ENCODE measurements at places on chromosomes 3 and 15.

DNA sequence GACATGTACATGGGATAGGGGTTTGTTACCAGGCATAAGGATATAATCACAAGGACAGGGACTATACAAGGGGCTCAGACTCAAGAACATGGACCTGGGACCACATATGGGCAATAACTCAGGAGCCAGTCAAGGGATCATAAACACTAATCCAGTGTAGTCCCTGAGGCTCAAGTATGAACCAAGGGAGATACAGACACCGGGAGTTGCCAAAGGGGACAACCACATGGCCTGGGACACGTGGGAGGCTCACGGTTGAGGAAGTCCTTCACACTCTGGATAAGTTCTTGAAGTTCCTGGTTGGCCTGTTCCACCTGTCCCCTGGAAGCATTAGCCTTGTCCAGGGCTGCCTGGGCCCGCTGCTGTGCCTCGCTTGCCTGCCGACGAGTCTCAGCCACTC, 1.8 kb upstream of the USP19 start:
- DNase-seq = no peak

DNA sequence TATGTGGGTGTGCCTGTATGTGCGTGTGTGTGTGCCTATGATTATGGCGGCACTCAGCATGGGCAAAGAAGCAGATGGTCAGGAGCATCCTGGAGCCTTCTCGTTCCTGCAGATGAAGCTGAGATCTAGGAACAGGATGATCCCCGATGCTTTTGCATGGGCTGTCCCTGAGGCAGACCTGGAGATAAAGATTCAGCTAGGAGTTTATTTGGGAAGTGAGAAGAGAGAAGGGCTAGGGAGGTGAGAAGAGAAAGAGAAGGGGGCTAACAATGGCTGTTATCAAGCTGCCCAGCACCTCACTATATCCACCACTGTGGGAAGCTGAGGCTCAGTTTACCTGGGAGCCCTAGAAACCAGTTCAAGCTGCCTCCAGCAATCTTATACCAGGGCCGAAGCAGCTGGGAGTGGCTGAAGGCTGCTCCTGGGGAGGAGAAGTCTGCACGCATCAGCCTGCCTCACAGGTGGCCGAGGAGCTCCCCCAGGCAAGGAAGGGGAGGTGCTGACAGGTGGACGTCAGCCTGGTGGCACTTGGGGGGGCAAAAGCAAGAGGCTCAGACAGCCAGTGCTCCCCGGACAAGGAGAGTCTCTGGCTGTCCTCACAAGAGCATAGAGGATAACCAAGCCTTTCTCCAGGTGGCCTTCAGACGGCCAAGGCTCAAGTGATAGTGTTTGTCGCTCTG, 94.0 kb upstream of the IQSEC1 start:
- DNase-seq = no peak

- DNase-seq = no peak
Measured at GRCh38 chr3:134342259-134342658, 32.0 kb downstream of the AMOTL2 start.

DNA sequence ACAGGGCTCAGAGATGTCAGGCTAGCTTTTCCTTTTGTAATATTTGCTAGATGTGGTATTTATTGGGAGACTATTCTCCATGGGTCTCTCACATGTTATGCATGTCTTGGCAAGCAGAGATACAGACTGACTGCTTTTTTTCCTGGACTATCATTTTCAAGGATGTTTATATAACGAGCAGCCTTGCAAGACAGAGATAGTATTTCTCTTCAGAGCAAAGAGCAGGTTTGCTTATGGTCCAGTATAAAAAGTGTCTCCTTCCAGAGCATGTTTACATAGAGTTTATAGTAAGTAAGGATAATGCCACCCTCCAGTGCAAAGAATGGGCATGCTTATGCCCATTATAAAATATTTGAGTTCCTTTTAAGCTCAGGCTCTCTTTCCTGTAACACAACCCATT, 24.6 kb downstream of the GTF2E1 start:
- DNase-seq = no peak

GRCh38 chr3:134337071-134337482, 37.2 kb downstream of the AMOTL2 start:
- DNase-seq = no peak

- DNase-seq = no peak
Measured at GRCh38 chr3:159763011-159763601, 225.5 kb upstream of the IL12A start.

- DNase-seq = no peak
Measured at GRCh38 chr3:98991393-98991792, 89.9 kb upstream of the DCBLD2 start.

DNA sequence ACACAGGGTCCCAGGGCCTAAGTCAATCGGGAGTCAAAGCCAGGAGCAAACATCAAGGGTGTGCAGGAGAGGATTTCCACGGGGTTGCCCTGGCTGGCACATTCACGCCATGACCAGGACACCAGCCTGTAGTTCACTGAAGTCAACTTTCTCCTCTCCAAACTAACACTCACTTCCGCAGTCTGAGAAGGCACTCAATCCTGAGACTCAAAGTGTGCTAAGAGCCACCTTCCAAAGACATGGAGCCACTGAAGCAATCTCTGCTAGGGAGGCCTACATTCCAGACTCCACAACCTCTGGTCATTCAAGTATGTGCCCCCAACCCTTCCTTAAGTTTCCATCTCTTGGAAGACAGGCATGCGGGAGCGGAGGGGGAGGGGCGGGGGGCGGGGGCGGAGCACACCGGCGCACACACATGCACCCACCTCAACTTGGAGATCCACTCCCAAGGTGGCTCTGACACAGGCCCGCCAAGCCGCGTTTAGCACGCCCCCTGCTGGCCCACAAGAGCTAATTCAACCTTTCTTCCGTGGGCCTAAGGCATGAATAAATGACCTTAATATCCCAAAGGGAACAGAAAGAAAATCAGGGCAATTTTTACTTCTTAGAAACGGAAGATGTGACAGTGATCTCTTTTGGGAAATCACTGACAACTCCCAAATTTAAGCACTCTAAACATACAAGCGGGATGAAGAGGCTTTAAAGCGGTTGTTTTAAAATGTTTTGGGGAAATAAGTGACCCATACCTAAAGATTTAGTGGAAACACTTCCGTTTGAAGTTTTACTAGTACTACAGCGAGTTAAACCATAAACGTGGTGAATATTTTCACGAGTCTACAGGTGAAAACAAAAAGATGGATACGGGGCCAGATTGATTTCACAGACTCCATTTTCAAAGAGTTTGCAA, 162.5 kb upstream of the CHRNA7 start:
- DNase-seq = no peak

DNA sequence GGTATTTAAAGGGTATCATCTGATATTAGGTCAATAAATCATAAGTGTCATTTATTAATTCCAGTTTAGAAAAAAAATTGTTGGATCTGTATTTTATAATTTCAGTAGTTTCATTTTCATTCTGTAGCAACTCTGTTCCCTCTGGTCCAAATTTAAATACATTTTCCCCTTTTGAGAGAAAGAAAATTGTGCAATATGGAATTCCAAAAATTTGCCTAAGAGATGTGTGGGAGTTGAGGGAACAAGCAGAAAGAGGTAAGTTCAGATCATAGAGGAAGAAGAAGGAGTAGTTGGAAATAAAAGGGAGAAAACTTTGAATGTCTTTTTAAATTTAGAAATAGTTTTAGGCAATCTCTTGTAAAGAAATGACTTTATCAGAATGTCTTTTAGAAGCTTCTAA, 48.9 kb upstream of the MME start:
- DNase-seq = no peak

GRCh38 chr15:98745179-98745578, 96.8 kb downstream of the IGF1R start:
- DNase-seq = no peak

- no peak for DNase-seq
Measured at GRCh38 chr3:4720316-4721075, 227.3 kb downstream of the ITPR1 start.

GRCh38 chr15:31409171-31409570, 82.5 kb downstream of the KLF13 start:
- no peak for DNase-seq

DNA sequence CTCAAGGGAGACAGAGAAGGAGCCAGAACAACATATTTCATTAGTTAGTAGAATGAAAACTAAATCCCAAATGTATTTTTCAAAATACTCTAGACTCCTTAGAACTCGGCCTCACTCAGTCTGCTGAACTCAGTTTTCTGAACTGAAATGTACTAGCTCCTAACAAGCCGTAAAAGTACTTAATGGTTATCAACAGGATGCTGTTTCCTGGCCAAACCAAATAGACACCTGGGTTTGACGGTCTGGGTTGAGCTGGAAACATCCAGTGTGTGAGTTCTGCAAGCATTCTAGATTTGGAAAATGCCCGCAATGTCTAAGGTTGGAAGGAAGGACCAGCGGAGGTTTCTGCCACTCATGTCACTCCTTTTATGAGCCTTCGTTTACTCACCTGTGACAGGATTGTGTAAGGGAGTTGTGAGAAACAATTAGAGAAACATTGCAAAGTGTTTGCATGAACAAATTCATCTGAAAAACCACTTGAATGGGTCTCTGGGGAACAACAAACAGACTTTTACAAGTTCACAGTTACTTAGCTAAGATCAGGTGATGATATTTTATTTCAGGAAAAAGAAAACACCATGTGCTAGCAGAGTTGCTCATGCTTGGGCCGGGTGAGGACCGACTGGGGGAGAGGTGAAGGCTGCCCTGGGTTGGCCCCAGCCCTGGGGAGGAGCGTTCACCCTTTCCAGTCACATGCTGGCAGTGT, 151.0 kb downstream of the ALDH1A2 start:
- no peak for DNase-seq

DNA sequence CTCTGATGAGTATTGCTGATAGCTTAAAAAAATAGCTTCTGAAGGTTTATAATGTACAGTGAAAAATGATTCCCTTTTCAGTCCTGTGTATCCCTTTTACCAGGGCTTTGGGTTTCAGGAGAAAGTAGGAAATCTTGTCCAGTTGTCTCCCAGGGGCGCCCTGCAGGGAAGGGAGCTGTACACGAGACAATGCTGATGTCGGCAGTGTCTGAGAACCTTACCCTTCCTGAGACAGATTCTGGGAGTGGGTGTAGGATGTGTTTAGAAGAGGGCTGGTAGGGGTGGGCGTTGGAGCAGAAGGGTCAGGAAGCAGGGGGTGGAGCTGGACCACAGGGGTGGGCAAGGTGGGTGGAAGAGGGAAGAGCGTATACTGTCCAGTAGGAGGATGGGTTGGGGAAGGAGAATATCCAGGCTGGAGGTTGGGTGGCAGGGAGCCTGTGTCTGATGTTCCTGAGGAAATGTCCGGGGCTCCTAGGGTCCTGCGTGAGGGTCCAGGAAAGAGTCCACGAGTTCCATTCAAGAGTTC, 5.6 kb downstream of the THPO start:
- DNase-seq = no peak

DNA sequence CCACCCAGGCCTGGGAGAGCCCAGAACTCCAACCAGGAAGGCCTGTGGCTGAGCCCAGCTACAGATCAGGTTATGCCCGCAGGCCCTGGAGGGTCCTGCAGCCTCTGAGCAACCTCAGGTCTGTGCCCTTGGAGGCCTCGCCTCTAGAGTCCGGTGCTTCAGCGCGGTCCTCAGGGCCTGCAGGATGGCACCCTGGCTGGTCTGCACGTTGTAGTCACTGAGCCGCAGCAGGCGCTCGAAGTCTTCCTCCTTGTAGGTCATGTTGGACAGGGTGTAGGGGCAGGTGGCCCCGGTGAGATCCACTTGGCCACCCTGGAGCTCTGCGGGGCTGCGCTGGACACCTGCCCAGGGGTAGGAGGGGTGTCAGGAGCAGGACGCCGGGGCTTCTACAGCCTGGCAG, 25.8 kb downstream of the PLA2G4D start:
- no peak for DNase-seq

GRCh38 chr15:91521996-91522395, 331.5 kb upstream of the SLCO3A1 start:
- DNase-seq = no peak

DNA sequence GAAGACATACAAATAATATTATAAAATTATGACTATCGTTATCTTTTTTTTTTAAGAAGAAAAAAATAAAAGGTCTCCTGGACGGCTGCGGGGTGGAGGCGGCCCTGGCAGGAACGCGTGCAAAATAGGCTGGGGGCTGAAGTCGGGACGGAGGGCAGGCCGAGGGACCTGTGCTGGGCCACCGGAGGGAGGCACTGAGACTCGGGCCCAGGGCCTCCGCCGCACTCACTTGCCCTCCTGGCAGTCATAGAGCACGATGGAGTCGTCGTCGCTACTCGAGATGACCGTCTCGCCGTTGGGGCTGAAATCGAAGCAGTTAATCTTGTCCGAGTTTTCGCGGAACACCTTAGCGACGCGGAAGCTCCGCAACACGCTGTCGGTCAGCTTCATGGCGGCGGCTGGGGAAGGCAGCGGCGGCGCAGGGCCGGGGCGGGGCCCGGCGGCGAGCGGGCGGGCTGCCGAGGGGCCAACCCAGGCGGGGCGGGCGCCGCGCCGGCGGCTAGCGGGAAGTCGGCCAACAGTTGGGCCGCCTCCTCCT, 408 bp downstream of the WDR82 start:
- DNase-seq = peak; percentile 88

DNA sequence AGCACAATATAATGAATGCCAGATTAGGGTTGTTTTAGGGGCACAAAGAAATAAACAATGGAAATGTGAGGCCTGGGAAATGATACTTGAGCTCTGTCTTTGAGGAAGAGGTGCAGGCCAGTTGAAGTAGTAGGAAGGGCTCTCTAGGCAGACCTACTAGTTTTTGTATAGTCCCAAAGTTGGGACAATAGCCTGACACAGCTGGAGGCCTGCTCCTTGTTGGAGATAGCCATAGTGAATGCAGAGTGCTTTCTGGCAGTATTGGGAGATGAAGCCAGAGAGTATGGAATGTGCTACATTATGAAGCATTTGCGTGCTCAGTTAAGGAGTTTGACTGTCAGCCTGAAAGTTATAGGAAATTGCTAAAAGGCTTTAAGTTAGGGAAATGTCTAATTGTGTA, 251.2 kb upstream of the ZPLD1 start:
- no peak for DNase-seq

GRCh38 chr3:25324954-25325655, 103.0 kb upstream of the RARB start:
- no peak for DNase-seq

- no peak for DNase-seq
Measured at GRCh38 chr3:37968199-37968598, 22.4 kb upstream of the VILL start.

DNA sequence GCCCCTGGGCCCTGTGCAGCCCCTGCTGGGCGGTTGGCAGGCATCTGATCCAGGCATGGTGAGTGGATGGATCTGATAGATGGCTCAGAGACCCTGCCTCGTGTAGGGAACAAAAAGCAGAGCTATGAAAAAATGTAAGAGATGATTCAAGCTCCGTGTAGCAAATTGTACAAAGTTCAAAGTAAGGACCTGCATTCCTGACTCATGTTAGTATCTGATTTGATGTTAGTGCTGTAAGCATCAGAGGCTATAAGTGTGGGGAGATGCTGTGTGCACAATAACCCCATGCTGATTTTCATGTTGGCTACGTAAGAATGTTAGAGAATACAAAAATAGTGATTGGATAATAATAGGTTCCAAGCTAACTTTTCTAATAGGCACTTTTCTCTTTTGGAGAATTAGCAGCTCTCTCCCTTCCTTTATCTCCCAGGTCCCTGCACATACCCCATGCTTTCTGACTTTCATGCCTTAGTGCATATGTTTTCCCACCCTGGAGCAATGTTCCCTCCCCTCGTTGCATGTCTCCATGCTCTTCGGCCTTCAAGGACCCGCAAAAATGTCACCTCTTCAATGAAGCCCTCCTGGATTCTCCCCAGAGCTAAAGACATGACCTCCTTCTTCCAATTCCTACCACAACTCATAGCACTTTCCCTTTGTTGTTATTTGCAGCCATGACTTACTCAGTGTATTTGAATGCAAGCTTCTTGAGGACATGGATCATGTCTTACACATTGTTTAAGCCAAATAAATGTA, 1.6 kb downstream of the CCR9 start:
- no peak for DNase-seq
